ENCODE measurements at places on chromosomes 16 and 17.

DNA sequence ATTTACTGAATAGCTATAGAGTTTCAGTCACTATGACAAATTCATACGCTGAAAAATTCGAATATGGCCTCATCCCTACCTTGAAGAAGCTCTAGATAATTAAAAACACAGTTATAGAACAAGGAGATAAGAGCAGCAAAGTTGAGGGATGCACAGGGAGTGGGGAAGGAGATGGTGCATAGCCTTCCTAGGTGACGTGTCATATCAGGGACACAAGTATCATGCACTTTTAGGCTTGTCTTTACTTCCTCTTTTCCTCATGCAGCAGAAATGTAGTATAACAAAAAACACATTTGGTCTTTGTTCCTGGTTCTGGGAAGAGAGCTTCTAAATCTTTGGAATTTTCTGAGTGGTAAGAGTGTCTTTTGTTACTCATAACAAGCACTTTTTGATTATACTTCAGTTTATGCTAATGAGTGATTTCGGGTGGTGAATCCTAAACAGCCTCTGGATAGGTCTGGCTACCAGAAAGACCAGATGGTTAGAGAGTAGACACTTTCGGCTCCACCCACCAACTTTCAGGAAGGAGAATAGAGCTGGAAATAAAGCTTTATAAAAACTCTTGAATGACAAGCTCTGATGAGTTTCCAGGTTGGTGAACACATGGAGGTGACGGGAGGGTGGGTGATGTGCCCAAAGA, 341.4 kb downstream of the UTP18 start:
- DNase-seq = no peak

DNA sequence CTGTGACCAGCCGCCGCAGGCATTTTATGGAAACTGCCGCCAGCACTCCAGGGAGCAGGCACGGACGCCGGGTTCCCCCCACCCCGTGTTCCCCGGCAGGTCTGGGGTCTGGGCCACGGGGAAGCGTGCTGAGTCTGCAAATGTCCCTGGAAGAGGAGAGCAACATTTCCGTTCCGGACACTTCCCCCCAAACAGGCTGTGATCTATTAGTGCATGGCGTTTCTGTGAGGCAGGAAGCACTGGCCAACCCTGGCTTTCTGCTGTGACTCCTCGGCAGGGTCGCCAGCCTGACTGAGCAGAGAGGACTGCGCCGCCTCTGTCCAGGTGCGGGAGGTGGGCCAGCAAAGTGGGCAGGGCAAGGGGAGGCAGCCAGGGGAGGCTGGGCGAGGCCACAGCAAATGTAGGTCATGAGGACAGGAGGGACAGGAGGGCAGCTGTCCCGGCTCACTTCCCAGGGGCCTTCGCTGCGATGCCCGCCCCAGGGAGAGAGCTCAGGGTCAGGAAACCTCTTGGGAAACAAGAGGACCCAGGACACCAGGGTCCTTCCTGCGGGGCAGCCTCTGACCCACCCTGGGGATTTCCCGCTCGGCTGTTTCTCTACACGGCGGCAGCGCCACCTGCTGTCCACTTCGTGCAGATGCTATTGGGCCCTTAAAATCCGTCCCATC, 9.5 kb downstream of the FOXF1 start:
- DNase-seq = peak; percentile 39

GRCh38 chr17:61579961-61580360, 11.1 kb downstream of the NACA2 start:
- DNase-seq = no peak

- DNase-seq = no peak
Observed at GRCh38 chr17:78726513-78726912, 55.6 kb downstream of the CYTH1 start.

DNA sequence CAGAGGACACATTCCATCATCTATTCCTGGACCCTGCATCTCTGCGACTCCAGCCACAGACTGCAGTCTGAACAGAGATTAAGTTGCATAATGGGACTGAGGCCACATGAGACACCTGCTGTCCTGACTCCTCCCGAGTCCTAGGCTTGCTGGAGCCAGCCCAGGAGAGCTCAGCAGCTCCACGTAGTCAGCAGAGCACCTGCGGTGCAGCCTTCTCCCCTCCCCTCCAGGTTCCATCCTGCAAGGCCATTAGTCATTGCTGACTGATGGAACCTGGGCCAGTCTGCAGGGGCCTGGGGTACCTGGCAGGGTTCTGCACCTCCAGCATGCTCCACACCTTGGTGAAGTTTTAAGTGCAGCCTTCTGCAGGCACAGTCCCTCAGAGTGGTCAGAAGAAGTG, 76.7 kb downstream of the PLD6 start:
- DNase-seq = no peak

GRCh38 chr17:10992106-10992880, 154.4 kb upstream of the PIRT start:
- DNase-seq = no peak

DNA sequence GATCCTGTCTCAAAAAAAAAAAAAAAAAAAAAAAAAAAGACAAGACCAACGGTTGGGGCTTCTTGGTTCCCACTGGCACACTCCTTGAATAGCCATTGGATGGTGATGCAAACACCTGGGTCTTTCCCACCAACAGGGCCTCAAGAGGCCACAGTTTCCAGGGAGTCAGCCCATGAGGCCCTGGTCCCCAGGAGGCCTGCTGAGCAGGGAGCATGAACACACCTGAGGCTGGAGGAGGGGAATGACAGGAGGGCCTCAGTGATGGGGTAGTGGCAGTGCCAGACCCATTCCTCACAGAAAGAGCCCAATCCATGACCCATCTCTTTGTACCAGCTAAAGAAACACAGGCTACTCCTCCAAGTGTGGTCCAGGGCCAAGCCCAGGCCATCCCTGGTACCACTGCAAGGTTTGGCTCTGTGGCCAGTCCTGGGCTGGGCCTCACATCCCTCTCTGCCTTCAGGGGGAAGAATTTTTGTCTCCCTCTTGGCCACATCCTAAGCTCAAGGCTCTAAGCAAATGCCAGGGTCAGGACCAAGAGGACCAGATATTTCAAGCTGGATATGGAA, 13.9 kb downstream of the ARL2BP start:
- no peak for DNase-seq

DNA sequence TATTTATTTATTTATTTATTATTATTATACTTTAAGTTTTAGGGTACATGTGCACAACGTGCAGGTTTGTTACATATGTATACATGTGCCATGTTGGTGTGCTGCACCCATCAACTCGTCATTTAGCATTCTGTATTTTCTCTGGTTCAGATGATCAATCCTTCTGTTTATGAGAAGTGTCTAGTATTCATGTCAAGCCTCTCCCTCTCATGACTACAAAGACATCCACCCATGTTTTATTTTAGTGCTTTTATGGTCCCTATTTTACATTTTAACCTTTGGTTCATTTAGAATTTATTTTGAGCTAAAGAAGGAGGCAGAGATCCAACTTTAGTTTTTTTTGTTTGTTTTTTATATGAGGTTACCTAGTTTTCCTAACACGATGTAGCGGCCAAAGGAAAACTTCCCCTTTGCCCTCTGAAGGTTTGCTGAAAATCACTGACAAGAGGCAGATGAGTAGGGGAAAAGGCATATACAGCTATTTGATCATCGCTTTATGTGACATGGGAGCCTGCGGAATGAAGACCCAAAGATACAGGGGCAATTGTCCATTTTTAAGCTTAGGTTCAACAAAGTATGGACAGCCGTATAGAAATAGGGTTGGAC, 22.4 kb upstream of the AQP8 start:
- no peak for DNase-seq

- no peak for DNase-seq
Observed at GRCh38 chr16:56163089-56163488, 28.2 kb upstream of the GNAO1 start.

- peak; percentile 18 for DNase-seq
Observed at GRCh38 chr17:39867880-39868553, at the start of gene ZPBP2. Gene ZPBP2, plus strand, starts transcription at chr17:39868202. Its CDS starts 153 bp downstream, at chr17:39868355.

- DNase-seq = no peak
Observed at GRCh38 chr16:58032710-58033293, 7.2 kb downstream of the MMP15 start.

DNA sequence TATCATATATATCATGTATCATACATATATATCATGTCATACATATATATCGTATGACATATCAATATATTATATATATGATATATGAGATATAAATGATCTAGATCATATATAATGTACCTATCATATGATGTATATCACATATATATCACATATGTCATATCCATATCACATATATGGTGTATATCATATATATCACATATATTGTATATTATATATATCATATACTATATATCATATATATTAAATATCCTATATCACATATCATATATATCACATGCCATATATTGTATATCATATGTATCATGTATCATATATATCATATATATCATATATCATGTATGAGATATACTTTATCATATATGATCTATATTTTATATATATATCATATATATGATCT, 355.9 kb upstream of the RBFOX1 start:
- DNase-seq = no peak

GRCh38 chr17:42853597-42853967, 2.6 kb downstream of the AOC3 start:
- no peak for DNase-seq

- peak; percentile 13 for DNase-seq
Observed at GRCh38 chr16:85798901-85799496, 345 bp downstream of the EMC8 start.

- DNase-seq = no peak
Observed at GRCh38 chr17:79365836-79366770, 244.7 kb downstream of the RBFOX3 start.

- DNase-seq = no peak
Observed at GRCh38 chr16:81565321-81566028, 120.9 kb downstream of the CMIP start.
